Kasumi-1 (cell line): ENCODE measurements at places on chromosomes 2 and 18.
A peak's percentile ranks its signal among the peaks of the same experiment; 100 is the strongest.

- DNase-seq, result no peak
These were observed 13.1 kb upstream of the SUMO1 start for GRCh38 chr2:202251494-202251893.

DNA sequence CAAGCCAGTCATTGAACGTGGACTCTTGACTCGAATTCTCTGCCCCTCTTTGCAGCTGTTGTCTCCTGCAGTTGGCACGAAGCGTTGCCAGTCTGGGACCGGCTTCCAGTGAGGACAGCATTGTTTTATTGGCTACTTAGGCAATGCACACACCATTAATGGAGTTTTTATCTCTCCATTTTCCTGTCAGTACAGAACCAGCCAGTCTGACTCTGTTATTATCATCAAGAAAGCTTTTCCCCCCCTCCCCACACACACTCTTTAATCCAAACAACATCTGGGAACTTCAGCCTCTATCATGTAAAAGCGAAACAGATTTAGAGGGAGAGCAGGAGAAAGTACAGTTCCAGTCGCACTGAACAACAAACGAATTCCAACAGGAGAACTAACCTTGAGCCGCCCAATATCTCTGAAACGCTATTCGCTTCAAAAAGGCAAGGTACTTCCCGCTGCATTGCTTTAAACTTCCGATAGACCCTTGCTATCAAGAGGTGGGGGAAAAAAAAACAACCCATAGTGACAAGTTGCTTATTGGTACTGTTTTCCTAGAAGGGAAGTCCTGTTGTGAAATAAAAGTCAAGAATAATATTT is 38.2 kb downstream of the ACVR1 start:
- no peak for DNase-seq

- DNase-seq, result no peak
These were observed 23.8 kb downstream of the SRD5A2 start for GRCh38 chr2:31556940-31557339.

GRCh38 chr2:146734042-146734820 is 1110.6 kb upstream of the ACVR2A start:
- peak; percentile 89 for DNase-seq
